ENCODE measurements at places on chromosomes 2 and 18. TPM values are rescaled to one million over a fixed set of nuclear protein-coding genes. Genes with fewer than 3 reads are reported as not detected.
A peak's percentile ranks its signal among the peaks of the same experiment; 100 is the strongest.

- DNase-seq: no peak
Observed at GRCh38 chr2:202122980-202123720, 50.1 kb downstream of the KIAA2012 start.

The CD8A gene
- not detected for total RNA-seq

The CHMP1B gene
- 39.9 TPM for total RNA-seq

- DNase-seq: no peak
Observed at GRCh38 chr2:162172802-162173370, 20.8 kb upstream of the GCG start.

GRCh38 chr2:54641988-54642387 lies 81.5 kb upstream of the EML6 start:
- no peak for DNase-seq

The PTH2R gene
- total RNA-seq: not detected

DNA sequence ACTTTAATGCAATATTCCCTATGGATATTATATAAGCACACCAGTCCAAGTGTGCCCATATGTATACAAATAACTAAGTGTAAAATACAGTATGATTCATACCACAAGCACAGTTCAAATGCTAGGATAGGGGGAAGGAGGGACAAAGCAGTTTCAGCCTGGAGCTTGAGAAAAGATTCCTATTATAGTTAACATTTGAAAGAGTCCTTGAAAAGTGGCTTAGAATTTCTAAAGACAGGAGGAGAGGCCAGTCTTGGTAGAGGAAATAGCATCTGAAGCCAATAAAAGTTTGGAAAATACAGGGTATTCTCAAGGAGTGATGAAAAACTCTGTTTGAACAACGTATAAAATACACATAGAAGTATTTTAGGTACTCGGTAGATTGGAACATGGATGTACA lies 173.4 kb upstream of the CWC22 start:
- DNase-seq: no peak

DNA sequence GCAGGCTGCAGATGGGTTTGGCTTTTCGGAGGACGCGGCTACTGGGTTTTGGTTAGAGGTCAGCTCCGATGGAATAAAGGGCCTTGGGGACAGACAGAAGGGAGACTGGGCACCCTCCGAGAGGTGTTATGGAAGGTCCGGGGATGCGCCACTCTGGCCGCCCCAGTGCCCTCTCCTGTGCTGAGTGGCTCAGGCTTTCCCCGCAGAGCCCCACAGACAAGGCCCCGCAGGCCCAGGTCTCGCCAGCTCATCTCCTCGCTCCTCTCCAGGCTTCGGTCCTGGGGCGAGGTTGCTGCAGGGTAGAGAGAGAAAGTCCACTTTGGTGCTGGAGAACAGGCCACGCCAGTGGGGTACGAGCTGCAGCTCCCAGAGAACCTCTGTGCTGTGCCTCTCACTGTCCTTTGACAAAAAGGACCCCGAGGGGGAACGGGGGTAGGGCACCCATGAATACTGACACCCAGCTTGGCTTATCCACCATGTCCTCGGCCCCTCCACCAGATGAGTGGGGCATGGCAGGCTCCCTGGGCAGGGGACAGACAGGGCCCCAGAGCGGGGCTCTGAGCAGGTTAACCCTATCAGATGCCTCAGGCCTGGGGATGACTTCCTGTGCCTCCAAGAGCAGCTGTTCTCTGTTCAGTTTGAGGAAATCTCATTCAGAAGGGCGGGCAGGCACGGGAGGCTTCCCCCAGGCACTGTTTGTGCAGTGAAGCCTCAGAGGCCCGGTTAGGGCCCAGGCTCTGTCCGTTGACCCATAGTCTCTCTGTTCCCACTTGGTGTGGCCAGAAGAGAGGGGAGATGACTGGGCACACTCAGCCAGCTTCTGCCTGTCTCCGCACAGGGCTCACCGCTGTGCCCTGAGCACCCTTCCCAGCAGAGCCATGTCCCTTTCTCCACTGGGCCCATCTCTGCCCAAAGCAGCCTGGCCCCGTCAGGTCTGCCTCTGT lies 15.7 kb upstream of the CNNM3 start:
- DNase-seq: no peak

The KLHL41 gene
- total RNA-seq: 0.51 TPM

DNA sequence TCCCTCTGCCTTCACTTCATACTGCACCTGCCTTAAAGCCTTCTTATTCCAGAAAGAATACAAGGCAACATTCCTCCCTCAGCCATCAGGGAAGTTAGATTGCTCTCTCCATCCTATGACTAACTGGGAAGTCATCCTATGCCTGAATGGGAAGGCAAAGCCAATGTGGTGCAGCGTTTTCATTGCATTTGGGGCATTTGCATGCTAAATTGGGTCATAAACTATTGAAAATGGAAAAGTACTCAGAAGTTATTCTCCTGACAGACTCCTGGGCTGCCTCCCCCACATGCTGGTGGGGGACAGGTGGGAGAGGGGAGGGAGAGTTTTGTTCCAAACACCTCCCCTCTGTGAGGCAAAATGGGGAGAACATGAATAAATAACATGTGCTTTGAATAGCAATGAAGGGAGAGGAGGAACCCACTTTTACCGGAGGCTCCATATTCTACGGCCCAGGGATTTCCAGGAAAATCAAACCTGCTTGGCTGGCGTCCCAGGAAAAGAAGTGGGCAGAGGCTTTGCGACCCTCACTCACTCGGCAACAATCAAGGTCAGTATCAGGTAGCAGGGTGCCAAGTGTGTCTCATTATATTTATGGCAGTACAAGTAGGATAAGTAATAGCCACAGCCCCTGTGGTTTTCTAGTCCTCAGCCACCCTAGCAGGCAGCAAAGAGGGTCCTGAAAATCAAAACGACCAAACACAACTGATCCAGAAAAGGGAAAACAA lies 84.1 kb downstream of the BOD1L2 start:
- no peak for DNase-seq

The TACR1 gene
- total RNA-seq: not detected

DNA sequence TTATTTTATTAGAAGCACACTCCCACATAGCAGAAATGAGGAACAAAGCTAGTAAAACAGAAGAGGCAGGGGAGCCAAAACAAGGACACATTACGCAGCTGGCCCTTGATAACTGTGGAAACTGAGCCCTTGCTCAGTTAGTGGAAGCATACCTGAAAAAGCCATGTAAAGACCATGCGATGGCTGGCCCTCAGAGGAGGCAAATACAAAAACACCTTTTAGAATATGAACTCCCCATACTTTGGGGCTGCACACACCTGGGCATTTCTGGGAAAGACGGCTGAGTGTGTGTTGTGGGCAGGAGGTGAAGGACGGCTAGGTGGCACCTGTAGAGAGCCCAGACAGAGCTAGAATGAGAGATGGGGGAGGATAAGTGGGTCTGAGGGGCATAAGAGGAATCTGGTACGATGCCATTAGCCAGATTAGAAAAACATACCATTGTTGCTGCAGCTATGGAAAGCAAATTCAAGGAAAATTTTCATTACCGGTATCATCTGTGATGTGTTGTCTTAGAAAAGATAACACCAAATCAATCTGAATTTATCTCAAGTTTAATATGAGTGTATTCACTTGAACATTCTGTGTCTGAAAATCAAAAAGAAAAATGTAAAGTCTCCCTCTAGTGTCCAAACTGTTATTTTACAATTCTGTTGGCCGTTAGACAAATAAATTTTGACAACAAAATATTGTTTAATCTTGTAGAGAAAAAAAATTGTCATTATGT lies 45.2 kb upstream of the SULT1C3 start:
- no peak for DNase-seq

- no peak for DNase-seq
Observed at GRCh38 chr2:216520112-216520511, 21.5 kb downstream of the RPL37A start.

GRCh38 chr2:21754164-21754788 lies 630.5 kb downstream of the TDRD15 start:
- DNase-seq: no peak

DNA sequence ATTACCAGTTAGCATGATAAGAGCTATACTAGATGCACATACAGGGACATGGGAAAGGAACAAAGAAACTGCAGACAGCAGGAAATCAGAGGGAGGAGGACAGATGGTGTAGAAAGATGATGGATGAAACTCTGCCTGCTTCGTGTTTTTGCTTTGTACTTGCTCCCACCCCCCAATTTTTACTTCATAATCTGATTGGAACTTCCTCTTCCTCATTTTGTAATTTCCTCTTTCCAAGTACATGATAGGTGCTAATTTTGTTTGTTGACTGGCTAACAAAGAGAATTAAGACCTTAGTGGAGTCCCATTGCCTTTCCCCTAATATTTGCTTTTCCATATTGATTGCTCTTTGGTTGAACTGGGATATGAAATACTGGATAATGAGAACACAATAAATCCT lies 76.0 kb upstream of the PELI1 start:
- DNase-seq: no peak

The PRSS56 gene
- not detected for total RNA-seq

The HTR2B gene
- total RNA-seq: not detected

- DNase-seq: no peak
Observed at GRCh38 chr18:22499421-22499820, 81.7 kb upstream of the CTAGE1 start.

DNA sequence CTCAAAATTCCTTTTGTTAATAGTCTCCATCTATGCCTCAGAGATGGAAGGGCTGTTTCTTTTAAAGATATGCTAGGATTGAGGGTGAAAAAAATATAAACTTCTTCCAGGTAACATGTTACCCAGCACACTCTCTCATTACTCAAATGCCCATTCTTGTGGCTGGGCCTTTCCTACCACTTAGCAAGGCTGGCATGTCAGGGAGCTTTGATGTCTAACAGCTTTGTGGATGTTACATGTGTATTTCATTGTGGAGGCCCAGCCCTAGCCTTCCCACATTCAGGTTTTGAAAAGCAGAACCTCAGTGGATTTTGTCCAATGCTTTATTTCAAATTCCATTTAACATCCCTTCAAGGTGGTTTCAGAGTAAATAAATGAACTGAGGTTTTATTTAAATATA lies 191.4 kb downstream of the EPHA4 start:
- DNase-seq: no peak

The MCM6 gene
- 18.5 TPM for total RNA-seq

GRCh38 chr2:126704434-126705160 lies 48.6 kb downstream of the GYPC start:
- no peak for DNase-seq

GRCh38 chr18:63438181-63438580 lies 15.9 kb upstream of the VPS4B start:
- DNase-seq: no peak

DNA sequence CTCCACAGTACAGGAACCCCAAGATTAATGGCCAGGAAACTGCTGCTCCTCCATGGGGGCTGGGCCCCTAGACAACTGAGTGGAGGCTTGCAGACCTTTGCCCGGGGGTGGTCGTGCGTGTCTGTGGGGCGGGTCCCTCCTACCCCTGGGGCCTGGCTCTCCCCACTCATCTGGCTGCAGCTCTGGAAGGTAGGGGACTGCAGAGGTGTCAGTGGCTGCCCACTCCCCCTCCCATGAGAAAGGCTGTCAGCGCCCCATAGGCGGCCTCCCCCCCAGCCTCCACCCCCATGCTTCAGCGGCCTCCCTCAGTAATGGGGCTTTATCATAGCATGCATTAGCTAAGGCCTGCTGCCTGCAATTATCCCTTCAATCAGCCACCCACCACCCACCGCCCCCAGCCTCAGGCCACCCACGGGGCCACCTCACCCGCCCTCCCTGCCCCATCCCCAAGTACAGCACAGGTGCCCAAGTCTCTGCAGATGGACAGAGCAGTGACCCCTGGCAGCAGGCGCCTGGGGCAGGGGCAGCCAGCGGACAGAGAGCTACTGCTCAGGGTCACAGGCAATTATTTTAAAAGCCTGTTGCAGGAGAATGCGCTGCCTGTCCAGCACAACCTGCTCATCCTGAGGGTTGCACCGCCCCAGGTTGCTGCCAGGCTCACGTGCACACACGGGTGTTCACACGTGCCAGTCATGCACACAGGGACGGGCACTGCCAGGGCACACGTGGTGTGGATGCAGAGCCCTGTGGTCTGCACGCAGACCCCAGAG lies 9.1 kb upstream of the ECEL1 start:
- no peak for DNase-seq

DNA sequence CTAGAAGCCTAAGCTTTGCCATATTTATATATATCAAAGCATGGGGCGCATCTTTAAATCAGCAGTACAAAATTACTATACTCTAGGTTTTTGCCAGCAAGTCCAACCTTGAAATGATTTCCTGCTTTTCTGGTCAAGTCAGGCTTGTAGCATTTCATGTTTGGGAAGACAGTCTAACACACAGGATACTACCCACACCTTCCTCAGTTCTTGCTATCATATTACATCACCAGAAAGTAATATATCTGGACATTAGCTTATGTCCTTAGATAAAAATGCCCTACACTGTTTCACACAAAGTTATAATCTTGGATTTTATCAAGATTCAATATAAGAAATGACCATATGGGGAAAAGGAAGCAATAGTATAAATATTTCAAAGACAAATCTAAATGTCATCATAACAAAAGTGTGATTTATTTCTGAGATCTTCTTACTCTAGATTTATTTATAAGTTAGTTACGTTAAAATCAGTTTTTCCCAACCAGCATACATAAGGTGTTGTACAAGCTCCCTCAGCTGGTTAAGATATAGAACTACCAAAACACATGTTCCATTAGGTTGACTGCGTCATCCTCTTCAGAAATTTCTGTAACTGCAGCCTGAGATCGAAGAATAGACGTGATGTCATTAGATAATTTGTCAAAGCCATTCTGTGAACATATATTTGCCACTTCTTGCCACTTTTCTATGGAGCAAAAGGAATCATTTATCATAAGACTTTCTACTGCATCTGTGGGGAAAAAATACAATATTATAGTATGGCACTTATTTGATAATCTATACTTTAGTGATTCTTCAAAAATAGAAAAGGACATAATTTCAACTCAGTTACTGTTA lies 56.6 kb downstream of the CLHC1 start:
- DNase-seq: peak; percentile 29

DNA sequence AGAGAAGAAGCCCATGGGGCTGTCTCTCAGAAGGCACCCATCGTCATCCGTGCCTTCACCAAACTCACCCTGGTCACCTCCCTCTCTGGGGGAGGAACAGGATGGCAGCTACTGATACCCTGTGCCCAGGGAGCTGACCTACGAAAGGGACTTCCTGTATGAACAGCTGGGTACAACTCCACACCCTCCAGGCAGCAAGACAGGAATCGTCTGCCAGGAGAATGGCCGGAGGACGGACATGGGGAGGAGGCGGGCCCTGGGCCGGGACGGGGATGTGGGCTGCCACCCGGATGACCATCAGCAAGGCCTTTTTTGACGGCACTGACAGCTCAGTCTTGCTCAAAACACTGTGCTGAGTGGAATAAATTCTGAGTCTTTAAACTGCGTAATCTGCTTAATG lies 243.6 kb downstream of the HDAC4 start:
- no peak for DNase-seq

The PDE11A gene
- 0.29 TPM for total RNA-seq

DNA sequence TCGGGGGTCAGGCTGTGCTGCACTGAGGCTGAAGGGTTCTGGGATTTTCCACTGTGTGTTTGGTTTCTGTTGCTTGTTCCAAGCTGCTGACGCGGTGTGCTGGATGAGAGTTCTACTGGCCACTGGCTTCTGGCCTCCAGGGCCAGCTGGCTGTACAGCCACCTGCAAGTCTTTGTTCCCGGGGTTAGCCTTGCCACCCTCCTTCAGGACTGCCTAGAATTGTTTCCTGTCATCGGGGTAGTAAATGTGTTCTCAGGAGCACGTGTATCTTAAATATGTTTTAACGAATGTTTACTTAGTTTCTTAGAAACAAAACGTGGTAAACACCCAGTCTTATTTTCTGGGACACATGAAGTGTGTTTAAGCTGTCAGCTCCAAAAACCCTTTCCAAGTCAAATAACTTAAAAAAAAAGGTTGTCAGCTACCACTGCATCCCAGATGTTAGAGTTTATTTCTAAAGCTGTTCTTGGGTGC lies 231.2 kb downstream of the AGAP1 start:
- DNase-seq: no peak

The ALPI gene
- total RNA-seq: not detected

GRCh38 chr2:155913356-155913755 lies 419.2 kb downstream of the NR4A2 start:
- no peak for DNase-seq

All from Daoy (cell line).